Motor neuron (in vitro differentiated cells): ENCODE measurements at places on chromosomes 7 and 10.

- no peak for ATAC-seq
These were observed 148.8 kb downstream of the MBL2 start for GRCh38 chr10:52623761-52624160.

DNA sequence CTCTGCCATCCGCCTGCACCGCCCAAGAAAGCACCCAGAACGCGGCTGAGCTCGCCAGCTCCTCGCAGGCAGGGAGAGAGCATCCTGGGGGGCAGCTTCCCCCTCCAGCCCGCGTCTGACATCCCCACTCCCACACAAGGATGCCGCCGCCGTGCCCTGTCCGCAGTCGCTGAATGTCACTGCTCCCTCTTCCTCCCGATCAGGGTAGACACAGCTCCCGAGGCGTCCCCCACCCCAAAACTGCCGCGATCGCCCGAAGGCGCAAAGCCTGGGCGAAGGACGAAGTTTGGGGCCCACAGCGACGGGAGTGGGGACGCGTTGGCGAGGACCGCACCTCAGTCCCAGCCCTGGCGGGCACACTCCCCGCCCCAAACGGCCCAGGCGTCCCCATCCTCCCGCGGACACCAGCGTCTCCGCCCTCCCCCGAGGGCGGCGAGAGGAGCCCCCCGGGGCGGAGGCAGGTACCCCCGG, 1.5 kb upstream of the KAT6B start:
- no peak for ATAC-seq

DNA sequence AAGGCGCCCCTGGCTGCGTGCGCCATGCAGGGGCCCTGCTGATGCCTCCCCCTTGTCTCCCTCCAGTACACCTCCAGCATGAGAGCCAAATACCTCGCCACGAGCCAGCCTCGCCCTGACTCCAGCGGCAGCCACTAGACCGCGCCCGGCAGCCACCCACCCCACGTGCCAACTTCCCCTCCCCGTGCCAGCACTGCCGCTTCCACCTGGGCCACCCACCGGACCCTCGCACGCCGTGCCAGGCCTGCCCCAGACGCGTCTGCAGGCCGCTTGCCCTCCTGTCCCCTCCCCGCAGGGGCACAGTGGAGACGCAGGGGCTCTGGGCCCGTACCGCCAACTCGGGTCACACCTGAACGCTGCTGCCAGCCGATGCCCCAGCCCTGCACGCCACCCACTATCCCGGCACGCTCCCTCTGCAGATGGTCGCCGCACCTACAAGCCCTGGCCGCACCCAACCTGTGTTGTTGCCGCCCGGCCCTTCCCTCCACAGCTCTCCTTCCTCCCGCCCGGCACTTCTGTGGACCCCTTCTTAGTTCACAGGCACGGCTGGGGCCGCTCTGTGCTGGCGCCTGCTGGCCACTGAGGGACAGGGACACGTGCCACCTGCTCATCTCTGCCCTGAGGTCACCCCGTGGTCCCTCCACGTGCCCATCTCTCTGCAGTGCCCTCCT, 26.3 kb upstream of the AMZ1 start:
- ATAC-seq, result peak; percentile 36

- no peak for ATAC-seq
These were observed 353.7 kb upstream of the AKR1E2 start for GRCh38 chr10:4472190-4472904.

DNA sequence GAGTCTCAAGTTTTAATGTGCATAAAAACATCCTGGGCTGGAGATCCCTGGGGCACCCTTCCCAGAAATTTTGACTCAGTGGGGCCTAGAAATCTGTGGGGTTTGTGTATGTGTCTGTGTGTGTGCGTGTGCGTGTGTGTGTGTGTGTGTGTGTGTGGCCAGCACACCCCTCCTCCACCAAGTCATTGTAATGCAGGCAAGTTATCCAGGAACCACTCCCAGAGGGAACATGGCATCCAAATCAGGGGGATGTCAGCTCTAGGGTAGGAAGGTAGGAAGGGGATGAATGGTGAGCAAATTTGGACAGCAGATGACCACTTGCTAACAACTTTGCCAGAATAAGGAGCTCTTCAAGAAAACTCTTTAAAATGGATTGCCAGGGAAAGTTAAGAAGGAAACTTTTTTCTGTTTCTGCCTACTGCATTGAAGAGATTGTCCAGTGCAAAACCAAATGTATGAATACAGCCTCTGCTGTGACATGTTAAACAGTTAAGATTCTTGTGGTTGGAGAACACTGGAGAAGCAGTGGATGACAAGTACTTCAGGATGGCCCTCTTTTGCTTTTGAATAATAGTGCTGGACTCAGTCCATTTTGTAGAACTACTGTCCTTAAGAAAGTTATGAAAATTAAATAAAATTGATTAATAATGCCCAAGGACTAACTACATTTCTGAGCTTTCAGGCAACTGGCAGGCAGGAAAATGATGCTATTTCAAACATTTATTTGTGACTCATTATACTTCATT, 12.3 kb downstream of the STAMBPL1 start:
- no peak for ATAC-seq

- no peak for ATAC-seq
These were observed 55.5 kb upstream of the ATP6V0A4 start for GRCh38 chr7:138853448-138853847.

DNA sequence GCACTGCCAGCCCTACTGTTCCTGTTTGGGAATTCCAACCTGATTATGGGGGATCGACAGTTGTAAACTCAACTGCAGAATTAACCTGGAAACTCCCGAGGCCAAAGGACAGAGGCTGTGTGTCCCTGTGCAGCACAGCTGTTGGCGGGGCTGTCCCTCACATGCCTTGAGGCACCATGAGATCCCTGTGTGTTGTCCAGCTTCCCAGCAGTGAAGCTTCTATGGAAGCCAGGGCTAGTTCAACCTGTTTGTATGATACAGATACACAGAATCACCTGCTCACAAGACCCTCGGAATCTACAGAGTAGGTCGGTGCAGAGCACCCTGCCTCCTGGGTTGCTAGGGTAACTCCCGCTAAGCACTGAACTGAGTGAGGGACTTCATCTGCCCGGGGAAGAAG, 61.0 kb upstream of the EFCAB10 start:
- no peak for ATAC-seq

DNA sequence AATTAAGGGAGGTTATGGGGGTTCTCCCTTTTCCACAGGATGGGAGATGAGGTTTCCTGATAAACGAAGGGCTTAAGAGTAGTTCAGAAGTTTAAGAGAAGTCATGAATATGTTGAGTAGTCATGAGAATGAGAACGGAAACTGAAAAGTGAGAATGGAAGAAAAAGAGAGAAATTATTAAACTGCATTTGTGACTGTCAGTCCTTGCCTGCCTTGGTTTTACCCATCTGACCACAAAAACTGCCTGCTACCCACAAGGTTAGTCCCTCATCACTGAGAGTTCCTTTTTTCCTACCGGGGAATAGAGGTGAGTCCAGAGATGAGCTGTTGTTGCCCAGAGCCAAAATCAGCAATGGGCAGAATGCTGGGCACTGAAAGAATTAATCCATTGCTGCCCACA, 174.1 kb upstream of the BET1 start:
- no peak for ATAC-seq
